ENCODE measurements at places on chromosomes 2 and 18.

GRCh38 chr2:195674491-195675221, 17.6 kb downstream of the SLC39A10 start:
- no peak for DNase-seq

- DNase-seq, result no peak
Observed at GRCh38 chr18:10015941-10016819, 102.4 kb downstream of the VAPA start.

GRCh38 chr2:182921234-182921633, 54.8 kb upstream of the FRZB start:
- DNase-seq, result no peak

DNA sequence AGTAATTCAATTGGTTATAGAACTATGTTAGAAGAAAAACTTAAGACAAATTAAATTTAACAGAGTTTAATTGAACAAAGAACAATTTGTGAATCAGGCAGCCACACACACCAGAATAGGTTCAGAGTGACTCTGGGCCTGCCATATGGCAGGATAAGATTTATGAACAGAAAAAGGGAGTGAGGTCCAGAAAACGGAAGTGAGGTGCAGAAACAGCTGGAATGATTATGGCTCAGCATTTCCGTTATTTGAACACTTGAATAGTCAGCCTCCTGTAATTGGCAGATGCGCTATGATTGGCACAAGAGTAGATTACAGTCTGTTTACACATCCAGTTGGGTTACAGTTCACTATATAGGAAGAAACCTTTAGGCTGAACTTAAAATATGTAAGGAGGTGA, 99.0 kb downstream of the MBD2 start:
- no peak for DNase-seq

DNA sequence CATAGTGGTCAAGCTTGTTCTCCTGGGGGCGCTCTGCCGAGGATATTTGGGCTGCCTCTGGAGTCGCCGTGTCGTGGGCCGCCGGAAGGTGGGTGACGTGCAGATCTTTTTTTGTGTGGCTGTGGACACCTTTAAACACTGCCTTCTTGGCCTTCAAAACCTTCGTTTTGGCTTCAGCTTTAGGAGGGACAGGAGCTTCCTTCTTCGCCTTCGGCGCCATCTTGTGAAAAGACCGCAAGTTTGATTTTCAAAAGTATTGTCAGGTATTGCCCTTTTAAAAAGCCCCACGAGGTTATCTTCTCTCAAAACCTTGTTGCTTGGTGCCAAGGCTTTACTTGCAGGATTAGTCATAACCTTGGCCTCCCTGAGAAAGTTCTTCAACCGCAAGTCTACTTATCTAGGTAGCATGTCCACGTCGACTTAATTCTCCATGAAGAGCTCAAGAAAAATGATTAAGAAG, 20.8 kb downstream of the LAMA3 start:
- DNase-seq, result no peak

GRCh38 chr2:134296301-134296700, 42.4 kb downstream of the MGAT5 start:
- DNase-seq, result no peak

Measured in naive thymus-derived CD4-positive, alpha-beta T cell (primary cell).